ENCODE measurements at places on chromosomes 2 and 18. TPM values are rescaled to one million over a fixed set of nuclear protein-coding genes. Genes with fewer than 3 reads are reported as not detected.

The SP110 gene
- total RNA-seq, result 7.5 TPM

The ARHGAP15 gene
- total RNA-seq, result not detected

The TBR1 gene
- total RNA-seq, result 0.05 TPM

The PTCD3 gene
- 76.6 TPM for total RNA-seq

The ACADL gene
- total RNA-seq, result not detected

The GLI2 gene
- total RNA-seq, result 24.1 TPM

The COL6A3 gene
- 0.07 TPM for total RNA-seq

The POU3F3 gene
- not detected for total RNA-seq

The VWC2L gene
- not detected for total RNA-seq

The NFATC1 gene
- 7.1 TPM for total RNA-seq

The RGPD4 gene
- 0.08 TPM for total RNA-seq

The DSG1 gene
- not detected for total RNA-seq

The CRYGC gene
- not detected for total RNA-seq

The ARMC9 gene
- total RNA-seq, result 16.6 TPM

The ACMSD gene
- total RNA-seq, result not detected

The SPDYA gene
- 0.32 TPM for total RNA-seq

The UGT1A5 gene
- total RNA-seq, result not detected

The SDC1 gene
- total RNA-seq, result 169 TPM

The MPPE1 gene
- 18.5 TPM for total RNA-seq

The ALK gene
- not detected for total RNA-seq

The GALNT13 gene
- total RNA-seq, result 9.9 TPM

The TWIST2 gene
- total RNA-seq, result 15.4 TPM

The DPYSL5 gene
- total RNA-seq, result 6.8 TPM

The PTPRM gene
- 34.1 TPM for total RNA-seq

The RIT2 gene
- total RNA-seq, result not detected

The RBBP8 gene
- 21.4 TPM for total RNA-seq

The SNED1 gene
- 0.18 TPM for total RNA-seq

The DNAJB2 gene
- 57.4 TPM for total RNA-seq

The GKN1 gene
- 0.83 TPM for total RNA-seq

The FEV gene
- not detected for total RNA-seq

The TUBB8B gene
- total RNA-seq, result not detected

The LRRC30 gene
- not detected for total RNA-seq

The RMC1 gene
- total RNA-seq, result 17.2 TPM

The GREB1 gene
- total RNA-seq, result 2.8 TPM

The ATRAID gene
- 213 TPM for total RNA-seq

The NT5C1B gene
- total RNA-seq, result not detected

The KIF5C gene
- 0.43 TPM for total RNA-seq

The CNNM3 gene
- total RNA-seq, result 15.6 TPM

The PCARE gene
- total RNA-seq, result not detected

The GALR1 gene
- not detected for total RNA-seq

The SUMO1 gene
- 140 TPM for total RNA-seq

The PRKAG3 gene
- total RNA-seq, result not detected

The SOX11 gene
- total RNA-seq, result not detected

The SERPINB2 gene
- 0.05 TPM for total RNA-seq

The PRKD3 gene
- total RNA-seq, result 8.5 TPM

The CKAP2L gene
- 13.4 TPM for total RNA-seq

The PAIP2B gene
- total RNA-seq, result 0.35 TPM

The IHH gene
- 0.22 TPM for total RNA-seq
